NCI-H1105 (cell line): ENCODE measurements at places on chromosomes 12 and 14.
A peak's percentile ranks its signal among the peaks of the same experiment; 100 is the strongest.

- DNase-seq = no peak
Measured at GRCh38 chr14:104144453-104144790, 6.0 kb downstream of the KIF26A start.

DNA sequence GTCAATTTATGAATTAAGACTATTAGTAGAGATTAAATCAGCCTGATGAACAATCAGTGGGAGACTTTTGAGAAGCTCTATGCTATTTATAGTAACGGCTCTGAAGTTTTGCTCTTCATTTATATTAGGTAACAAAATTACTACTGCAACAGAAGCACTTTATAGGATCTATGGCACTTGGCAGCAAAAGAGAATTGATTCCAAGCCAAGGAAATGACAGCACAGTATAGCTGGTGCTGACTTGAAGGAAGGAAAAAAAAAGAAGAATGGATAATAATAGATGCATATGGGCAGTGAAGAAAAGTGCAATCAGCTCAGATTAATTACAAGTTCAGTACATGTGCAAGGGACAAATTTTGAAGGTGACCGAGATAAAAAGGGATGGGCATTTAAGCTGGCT lies 228.2 kb upstream of the PPFIA2 start:
- peak; percentile 15 for DNase-seq

GRCh38 chr12:72359416-72359815 lies 87.2 kb downstream of the TRHDE start:
- DNase-seq = no peak

DNA sequence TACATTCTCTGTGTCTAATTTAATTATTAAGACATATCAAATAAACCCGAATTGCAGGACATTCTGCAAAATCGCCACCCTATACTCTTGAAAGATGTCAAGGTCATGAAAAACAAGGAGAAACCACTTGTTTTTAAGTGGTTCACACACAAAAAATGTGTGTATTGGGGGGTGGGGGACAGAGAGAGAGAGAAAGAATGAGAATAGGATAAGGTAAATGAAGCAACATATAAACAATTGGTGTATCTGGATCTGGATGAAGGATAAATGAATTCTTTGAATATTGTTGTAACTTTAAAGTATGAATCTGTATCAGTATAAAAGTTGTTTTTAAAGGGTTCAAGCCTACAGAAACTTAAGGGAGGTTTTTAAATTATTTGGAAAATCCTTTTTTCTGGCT lies 72.1 kb downstream of the ARID2 start:
- DNase-seq = no peak

DNA sequence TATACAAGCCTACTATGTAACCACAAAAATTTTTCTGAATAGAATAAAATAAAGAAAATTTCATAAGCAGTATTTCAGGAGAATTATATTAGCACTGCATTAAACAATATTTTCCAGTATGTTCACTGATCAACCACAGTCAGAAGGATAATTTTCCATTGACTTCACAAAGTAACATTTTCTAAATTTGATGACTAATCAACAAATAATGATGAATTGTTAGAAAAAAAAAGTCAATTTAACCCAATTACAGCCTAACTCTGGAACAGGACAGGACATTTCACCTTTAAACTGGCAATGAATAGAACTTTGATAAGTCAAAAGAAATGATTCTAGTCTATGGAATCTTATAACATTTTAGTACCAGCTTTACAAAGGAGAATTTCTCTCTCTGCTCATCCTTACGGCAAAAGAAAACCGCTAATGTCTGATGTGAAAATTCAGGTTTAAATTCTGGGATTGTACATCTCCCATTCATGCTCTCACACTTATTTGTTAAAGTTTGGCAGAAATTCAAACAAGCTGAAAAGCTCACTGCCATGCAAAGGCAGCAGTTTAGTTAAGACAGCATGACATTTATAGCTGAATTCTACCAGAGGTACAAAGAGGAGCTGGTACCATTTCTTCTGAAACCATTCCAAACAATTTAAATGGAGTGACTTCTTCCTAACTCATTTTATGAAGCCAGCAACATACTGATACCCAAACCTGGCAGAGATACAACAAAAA lies 84.5 kb downstream of the MDGA2 start:
- no peak for DNase-seq

DNA sequence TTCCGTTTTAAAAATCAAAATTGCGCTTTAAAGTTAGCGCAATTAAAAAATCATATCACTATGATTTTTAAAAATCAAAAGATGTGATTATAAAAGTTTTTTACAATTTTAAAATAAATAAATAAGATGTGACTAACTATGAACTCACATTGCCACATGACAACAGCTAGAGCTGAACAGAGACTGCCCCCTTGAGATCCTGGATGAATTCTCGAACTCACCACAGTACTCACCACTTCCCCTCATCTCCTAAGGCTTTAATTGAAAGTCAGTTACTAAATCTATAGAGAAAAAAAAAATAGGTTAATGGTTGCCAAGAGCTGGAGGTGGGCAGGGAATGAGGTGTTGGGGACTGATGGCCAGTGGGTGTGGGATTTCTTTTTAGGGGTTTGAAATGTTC lies 384.2 kb downstream of the ZFP36L1 start:
- DNase-seq = no peak

DNA sequence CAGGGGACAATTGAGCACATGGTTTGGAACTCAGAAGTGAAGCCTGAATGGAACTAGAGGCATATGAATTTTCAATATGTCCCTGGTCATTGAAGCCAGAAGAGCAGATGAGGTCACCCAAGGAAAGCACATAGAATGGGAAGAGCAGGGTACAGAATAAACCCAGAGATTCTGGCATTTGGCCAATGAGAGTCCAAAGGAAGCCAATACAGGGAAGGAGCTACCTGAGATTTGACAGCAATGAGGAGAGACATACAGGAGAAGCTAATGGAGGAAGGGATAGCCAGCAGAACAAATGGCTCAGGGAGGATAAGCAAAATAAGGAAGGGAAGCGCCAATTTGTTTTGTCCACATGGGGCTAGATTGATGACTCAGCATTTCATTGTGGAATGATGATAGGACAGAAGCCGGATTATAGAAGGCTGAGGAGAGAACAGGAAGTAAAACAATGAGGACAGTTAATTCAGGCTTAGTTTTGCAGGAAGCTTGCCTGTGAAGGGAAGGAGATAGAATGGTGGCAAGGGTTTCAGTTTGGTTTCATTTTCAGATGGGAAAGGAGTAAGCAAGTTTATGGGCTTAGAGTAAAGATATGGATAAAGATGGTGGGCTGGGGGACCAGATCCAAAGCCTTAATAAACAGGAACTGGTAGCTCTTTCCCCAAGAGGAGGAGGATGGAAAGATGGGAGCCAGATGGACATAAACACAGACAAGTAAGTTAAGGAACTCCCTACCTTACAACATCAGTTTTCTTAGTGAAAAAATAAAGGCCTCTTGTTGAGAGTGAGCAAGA lies 3.2 kb upstream of the SPTSSA start:
- DNase-seq = no peak

DNA sequence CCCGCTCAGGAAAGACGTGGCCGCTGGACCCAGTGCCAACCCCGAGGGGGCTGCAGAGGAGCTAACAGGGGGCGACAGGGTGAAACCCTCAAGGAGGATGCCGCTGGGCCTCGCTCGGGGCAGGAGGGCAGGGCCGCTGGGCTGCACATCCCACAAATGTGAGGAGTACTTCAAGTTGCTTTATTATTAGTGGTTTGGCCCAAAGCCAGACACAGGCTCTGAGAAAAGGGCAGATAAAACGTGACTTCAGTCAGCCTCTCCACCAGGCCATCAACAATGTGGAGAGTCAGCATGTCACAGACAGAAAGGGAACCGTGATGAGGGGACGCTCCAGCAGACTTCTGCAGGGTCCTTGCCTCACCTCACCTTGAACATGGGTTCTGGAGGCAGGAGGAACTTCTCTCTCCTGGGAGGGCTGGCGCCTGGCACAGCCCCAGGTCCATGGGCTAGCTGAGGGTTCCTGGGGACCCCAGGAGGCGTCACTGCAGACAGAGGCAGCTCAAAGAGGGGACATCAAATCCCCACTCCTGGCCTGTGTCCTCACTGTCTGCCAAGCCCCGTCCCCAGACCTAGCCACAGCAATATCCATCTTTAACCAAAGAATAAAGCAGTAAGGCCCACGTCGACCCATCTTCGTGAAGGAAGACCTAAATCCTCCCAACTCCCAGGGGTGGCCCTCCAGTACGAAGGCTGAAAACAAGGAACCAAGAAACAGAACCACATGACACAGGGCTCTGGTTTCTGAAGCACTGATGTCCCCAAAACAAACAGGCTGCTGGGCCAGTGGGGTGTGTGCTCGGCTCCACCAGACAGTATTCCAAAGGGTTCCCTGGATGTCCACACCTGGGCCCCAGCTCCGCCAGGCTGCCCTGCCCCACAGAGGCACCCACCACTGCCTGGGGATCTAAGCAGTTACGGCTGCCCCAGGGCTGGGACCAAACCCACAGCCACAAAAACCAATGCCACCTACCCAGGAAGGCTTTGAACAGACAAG lies 35.1 kb downstream of the CCDC85C start:
- peak; percentile 77 for DNase-seq

GRCh38 chr12:17079251-17079909 lies 473.4 kb upstream of the LMO3 start:
- no peak for DNase-seq

DNA sequence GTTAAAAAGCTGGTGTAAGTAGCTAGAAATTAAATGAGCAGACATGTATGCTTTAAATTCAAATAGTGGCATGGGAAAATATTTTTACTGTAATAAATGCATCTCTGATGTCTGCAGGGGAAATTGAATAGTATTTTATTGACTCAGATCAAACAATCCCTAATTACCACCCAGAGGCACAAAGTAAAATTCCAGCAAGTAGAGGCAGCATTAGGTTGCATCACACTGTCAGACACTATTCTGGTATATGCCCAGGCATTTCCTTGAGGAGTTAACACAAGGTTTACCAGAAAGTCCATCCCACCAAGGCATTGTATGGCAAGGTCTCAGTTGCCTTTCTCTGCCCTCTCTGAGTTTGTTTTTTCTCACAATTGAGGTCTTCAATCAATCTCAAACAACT lies 201.6 kb upstream of the KITLG start:
- no peak for DNase-seq

GRCh38 chr14:55309761-55310365 lies 38.6 kb downstream of the FBXO34 start:
- no peak for DNase-seq

DNA sequence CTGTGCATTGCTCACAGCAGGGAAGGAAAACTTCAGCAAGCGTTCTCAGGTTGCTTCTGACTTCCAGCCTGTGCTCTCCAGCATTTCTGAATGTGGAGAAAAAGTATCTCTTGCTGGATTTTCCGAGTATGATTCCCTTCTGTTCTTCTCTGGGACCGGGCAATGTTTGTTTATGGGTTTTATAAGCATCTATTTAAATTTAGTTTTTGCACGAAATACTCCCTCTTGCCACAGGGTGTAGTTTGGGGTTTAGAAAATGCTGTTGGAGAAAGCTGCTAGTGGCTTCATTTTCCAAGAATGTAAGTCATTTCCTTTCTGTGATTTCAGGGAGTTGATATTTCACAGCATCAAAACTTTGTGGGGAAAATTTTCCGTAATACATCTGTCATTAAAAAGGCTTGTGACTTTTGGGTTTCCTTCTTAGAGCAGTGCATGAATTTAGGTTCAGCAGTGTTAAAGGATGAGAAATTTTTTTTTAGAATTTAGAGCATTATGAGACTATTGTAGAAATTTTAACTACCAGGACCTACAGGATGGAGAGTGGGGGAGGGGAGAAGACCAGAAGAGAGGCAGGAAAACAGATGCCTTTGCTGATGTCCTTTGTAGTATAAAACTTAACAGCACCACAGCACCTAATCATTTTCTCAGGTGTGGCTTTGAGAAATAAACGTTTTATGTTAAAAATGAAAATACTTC lies 1.5 kb downstream of the FRMD6 start:
- peak; percentile 12 for DNase-seq

GRCh38 chr12:28583701-28584261 lies 393.5 kb downstream of the CCDC91 start:
- DNase-seq = no peak

- no peak for DNase-seq
Measured at GRCh38 chr12:64590183-64590582, 20.1 kb upstream of the RASSF3 start.
